ENCODE measurements at places on chromosomes 12 and 14.

DNA sequence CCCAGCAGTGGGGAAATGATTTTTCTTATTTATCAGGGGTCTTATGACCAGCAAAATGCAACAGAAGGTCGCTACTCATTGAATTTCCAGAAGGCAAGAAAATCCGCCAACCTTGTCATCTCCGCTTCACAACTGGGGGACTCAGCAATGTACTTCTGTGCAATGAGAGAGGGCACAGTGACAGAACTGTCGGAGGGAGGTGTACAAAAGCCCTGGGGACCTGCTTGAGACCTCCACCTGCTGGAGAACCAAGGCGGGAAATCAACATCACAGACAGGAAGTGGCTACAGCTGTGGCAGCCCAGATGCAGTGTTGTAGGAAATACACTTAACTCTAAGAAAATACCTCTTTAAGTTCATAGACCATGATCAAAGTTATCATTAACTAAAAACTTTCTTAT lies 250.9 kb upstream of the OR4E1 start:
- DNase-seq, result no peak

GRCh38 chr12:25962932-25963525 lies 4.5 kb downstream of the RASSF8 start:
- no peak for DNase-seq

DNA sequence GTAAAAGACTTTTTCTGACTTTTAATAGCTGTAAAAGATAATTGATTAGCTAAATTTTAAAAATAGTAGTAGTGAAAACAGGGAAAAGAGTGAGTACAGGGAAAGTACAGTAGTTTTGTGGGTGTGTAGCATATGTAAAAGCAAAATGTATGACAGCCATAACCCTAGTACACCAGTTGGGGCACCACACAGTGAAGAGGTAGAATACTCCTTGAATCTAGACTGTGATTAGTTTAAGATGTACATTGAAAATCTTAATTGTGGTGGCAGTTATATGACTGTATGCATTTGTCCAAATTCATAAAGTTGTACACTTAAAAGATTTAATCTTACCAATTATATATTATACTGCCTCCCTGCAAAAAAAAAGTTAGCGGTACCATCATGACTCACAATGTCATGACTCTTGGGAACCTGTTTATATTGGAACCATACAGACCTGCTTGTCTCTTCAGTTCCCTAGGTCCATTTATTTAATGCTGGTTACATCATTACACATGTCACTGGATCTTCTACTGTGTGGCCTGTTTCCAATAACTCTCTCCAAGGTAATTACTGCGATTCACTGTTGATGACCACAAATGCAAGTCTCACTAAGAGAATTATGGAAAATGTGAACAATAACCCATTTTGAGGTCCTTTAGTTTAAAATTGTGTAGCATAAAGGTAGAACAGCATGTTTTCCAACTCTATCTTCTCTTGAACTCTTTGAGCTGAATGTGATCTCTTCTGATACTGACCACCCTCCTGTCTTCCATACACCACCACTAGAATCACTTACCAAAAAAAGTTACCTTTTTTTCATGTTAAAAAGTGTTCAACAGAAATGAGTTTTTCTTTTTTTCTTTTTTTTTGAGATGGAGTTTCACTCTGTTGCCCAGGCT lies 264.2 kb upstream of the AMIGO2 start:
- DNase-seq, result no peak

DNA sequence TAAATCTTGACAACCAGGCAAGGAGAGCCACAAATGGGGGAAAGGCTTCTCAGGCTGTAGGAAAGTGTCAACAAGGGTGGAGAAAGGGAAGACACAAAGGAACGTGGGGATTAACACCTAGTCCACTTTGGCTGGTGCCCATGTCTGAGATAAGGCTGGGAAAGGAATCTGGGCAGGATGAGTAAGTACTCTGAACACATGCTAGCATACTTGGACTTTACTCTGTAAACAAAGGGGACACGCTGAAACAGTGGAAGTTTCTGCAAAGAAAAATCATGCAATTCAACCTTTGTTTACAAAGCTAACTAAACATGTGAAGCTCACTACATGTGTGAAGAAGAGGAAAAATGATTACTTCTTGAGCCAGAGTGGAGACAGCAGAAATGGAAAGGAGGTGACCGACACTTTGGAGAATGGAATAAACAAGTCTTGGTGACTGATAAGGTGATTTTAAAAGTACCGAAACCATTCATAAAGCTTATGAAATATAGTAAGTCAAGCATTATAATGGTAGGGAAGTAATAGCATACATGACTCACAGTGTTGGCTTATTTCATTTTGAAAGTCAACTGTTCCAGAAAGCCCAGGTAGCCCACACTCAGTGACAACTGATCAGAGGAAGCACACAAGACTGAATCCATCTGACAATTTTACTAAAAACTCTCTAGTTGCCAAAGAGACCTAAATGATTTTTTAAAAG lies 13.2 kb downstream of the CPNE8 start:
- DNase-seq, result no peak

- no peak for DNase-seq
Measured at GRCh38 chr12:111168009-111168900, 200.6 kb downstream of the PHETA1 start.

- no peak for DNase-seq
Measured at GRCh38 chr12:91680864-91681263, 464.8 kb downstream of the BTG1 start.

GRCh38 chr14:38385343-38385742 lies 129.4 kb upstream of the CLEC14A start:
- no peak for DNase-seq

GRCh38 chr12:94788298-94788697 lies 137.9 kb upstream of the TMCC3 start:
- DNase-seq, result no peak

All from NCI-H1417 (cell line).